ENCODE measurements at places on chromosomes 16 and 17. TPM values are rescaled to one million over a fixed set of nuclear protein-coding genes. Genes with fewer than 3 reads are reported as not detected.

EPX gene
- polyA plus RNA-seq, result not detected

HBA2 gene
- polyA plus RNA-seq, result not detected

KRT40 gene
- not detected for polyA plus RNA-seq

KRT31 gene
- 0.05 TPM for polyA plus RNA-seq

GRCh38 chr17:76271669-76272540, 6.8 kb downstream of the UBALD2 start:
- no peak for DNase-seq
- H3K4me3 ChIP-seq, result no peak overlapping the region
- H3K4me1 ChIP-seq, result peaks cover 13% of the 10 kb centered on the region
- H3K36me3 ChIP-seq, result peaks cover 8% of the 10 kb centered on the region

- no peak overlapping the region for H3K4me3 ChIP-seq
- H3K27ac ChIP-seq, result no peak overlapping the region
- no peaks in the 10 kb centered on the region for H3K4me1 ChIP-seq
- H3K27me3 ChIP-seq, result peaks cover 65% of the 10 kb centered on the region
- no peak for DNase-seq
Measured at GRCh38 chr17:43914451-43914850, 7.1 kb upstream of the MPP2 start.

DNA sequence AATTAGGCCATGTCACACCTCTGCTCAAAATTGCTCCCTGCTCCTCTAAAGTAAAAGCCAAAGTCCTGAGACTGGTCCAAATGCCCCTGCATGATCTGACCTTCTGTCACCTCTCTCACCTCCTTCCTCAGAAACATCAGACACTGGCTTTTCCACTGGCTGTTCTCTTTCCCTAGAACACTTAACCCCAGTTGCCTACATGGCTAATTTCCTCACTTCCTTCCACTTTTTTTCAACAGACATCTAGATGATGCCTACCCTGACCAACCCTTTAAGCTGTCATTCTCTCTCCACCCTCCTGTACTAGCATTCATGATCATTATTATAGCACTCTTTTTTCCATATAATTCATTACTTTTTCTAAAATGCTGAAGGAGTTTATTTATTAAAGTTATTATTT, 31.0 kb downstream of the CCT6B start:
- H3K27me3 ChIP-seq, result no peaks in the 10 kb centered on the region
- no peak overlapping the region for H3K27ac ChIP-seq
- no peak for DNase-seq
- no peaks in the 10 kb centered on the region for H3K4me1 ChIP-seq
- no peak overlapping the region for H3K4me3 ChIP-seq

DNA sequence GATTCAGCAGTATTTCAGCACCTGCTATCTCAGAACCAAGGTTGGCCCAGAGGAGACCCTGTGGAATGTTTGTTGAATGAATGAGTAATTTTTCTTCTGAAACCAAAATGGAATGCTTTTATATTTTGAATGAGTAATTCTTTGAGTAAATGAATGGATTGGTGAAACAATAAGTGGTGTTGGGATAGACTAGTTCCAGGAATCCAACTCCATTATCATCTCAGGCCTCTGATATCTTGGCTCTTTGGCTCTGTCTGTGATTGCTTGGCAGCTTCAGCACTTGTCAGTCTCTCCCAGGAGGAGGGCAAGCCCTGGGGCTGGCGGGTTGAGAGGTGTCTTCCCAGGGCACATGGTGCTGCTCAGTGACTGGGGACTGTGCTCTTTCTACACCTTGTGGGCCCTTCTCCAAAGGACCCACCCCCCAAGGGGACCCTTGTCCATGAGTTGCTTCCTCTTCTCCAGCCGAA, 284.4 kb upstream of the FOXF1 start:
- H3K4me3 ChIP-seq, result no peak overlapping the region
- no peaks in the 10 kb centered on the region for H3K27me3 ChIP-seq
- no peaks in the 10 kb centered on the region for H3K36me3 ChIP-seq
- DNase-seq, result peak; percentile 49
- H3K27ac ChIP-seq, result peak overlapping the region; percentile 31

DNA sequence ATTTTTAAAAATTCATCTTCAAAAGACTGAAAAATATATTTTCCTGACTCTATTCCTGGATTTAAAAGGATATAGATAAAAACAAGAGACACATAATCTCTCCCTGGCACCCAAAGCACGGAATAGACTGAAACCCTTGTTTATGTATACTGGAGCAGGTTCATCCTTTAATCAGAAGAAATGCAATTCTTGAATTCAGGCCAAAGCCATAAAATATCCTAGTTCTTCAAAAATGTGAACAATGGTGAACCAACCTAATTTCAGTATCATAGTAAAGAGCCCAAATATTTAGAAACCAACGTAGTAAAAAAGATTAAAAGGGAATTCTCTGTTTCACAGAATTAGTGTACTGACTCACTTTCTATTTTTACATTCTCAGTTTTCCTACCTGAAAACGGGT, 188.5 kb upstream of the C17orf78 start:
- peaks cover 5% of the 10 kb centered on the region for H3K4me1 ChIP-seq
- no peak overlapping the region for H3K27ac ChIP-seq
- no peak overlapping the region for H3K4me3 ChIP-seq
- DNase-seq, result peak; percentile 49
- peaks cover 7% of the 10 kb centered on the region for H3K36me3 ChIP-seq
- no peaks in the 10 kb centered on the region for H3K27me3 ChIP-seq

DNA sequence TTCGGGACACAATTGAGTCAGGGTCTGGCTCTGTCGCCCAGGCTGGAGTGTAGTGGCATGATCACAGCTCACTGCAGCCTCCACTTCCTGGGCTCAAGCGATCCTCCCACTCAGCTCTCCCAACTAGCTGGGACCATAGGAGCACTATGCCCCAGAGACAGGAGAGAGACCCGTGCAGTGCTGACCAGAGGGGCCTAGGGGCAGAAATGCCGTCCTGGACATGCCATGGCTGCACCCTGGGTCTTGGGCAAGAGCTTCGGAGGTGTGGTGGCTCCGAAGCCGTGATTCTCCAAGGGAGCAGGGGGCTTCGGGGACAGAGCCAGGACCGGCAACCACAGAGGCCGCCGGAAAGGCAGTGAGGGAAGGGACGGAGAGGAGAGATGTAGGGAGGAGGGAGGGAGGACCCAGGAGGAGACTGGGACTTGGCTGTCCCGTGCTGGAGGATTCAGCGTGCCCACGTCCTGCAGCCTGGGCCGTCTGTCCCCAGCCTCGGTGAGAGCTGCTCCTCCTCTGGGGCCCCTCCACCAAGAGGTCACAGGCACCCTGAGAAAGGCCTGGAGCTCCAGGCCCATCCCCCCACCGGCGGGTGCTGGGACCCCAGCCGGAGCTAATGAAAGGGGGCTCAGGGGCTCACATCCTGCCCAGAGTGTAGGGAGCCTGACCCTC, 21.9 kb downstream of the TPSD1 start:
- H3K4me1 ChIP-seq, result no peaks in the 10 kb centered on the region
- H3K4me3 ChIP-seq, result no peak overlapping the region
- H3K36me3 ChIP-seq, result no peaks in the 10 kb centered on the region
- H3K27me3 ChIP-seq, result peaks cover 57% of the 10 kb centered on the region
